ENCODE measurements at places on chromosomes 12 and 14.

GRCh38 chr12:124321040-124321481 lies 26.2 kb downstream of the RFLNA start:
- H3K4me1 ChIP-seq, result no peaks in the 10 kb centered on the region
- DNase-seq, result peak; percentile 82
- H3K27ac ChIP-seq, result no peak overlapping the region
- H3K27me3 ChIP-seq, result no peaks in the 10 kb centered on the region

DNA sequence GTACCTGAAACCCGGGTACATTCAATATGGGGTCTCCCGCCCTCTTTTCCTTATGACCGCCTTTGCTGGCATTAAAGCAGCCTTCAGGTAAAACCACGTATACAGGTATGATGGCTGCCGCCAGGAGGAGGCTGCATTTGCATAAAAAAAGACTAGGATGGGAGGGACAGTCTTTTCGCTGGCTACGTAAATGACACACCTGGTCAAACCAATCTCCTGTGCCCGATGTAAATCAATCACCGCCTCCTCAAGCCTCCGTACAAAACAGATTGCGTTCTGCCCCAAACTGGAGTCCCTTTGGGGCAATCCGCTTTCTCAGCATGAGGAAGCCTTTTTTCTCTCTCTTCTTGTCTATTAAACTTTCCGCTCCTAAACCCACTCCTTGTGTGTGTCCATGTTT lies 8.1 kb upstream of the ALDH1L2 start:
- H3K27me3 ChIP-seq, result peaks cover 17% of the 10 kb centered on the region
- H3K27ac ChIP-seq, result peak overlapping the region; percentile 30
- no peak for DNase-seq

GRCh38 chr14:73402579-73402978 lies 55.8 kb downstream of the NUMB start:
- no peak overlapping the region for H3K4me3 ChIP-seq
- no peak overlapping the region for H3K27ac ChIP-seq
- DNase-seq, result no peak
- peaks cover 16% of the 10 kb centered on the region for H3K36me3 ChIP-seq
- H3K27me3 ChIP-seq, result no peaks in the 10 kb centered on the region

DNA sequence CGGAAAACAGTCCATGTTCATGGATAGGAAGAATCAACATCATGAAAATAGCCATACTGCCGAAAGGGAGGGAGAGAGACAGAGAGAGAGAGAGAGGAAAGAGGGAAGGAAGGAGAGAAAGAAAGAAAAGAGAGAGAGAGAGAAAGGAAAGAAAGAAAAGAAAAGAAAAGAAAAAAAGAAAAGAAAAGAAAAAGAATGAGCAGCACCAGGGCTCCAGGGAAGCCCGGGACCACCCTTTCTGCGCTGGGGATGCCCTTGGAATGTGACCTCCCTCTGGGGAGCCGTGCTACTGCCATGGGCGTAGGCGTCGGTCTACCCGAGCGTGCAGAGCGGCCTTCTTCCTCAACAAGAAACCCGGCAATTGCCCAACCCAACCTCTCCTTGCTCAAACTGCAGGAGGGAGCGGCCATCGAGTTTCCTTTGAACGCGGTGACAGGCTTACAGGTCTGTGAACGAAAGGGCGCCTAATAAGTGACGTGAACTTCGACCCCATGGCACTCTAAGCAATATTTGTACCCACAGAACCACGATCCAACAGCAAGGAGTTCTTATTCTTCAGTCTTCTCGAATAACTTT lies 16.9 kb downstream of the OR6S1 start:
- H3K27me3 ChIP-seq, result peaks cover 68% of the 10 kb centered on the region
- H3K4me3 ChIP-seq, result peak overlapping the region; percentile 58
- no peak for DNase-seq
- H3K4me1 ChIP-seq, result peaks cover 45% of the 10 kb centered on the region

GRCh38 chr14:41482861-41483260 lies 123.8 kb upstream of the LRFN5 start:
- no peaks in the 10 kb centered on the region for H3K36me3 ChIP-seq
- H3K27me3 ChIP-seq, result no peaks in the 10 kb centered on the region
- H3K4me1 ChIP-seq, result no peaks in the 10 kb centered on the region
- no peak for DNase-seq
- H3K4me3 ChIP-seq, result no peak overlapping the region

DNA sequence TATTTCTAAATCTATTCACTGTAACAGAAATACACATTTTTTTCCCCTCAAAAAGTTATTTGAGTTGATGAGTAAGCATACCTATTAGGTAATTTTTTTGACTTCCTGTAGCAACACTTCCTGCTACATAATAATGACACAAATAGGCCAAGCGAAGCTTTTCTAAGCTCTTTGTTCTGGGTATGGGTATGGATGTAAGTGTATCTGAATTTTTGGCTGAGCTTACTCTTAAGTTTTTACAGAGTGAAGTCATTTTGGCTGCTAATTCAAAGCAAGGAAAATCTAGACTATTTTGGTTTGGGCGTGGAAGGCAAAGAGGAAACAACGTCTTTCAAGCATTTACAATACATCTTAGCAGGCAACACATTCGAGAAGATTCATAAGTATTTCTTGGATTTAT lies 1206.0 kb upstream of the FLRT2 start:
- no peak for DNase-seq
- no peak overlapping the region for H3K27ac ChIP-seq
- no peaks in the 10 kb centered on the region for H3K27me3 ChIP-seq
- no peaks in the 10 kb centered on the region for H3K36me3 ChIP-seq

GRCh38 chr12:7868391-7868790 lies 4.3 kb downstream of the SLC2A14 start:
- no peak overlapping the region for H3K4me3 ChIP-seq
- DNase-seq, result no peak
- H3K4me1 ChIP-seq, result no peaks in the 10 kb centered on the region

- H3K4me1 ChIP-seq, result peaks cover 11% of the 10 kb centered on the region
- peaks cover 50% of the 10 kb centered on the region for H3K27me3 ChIP-seq
- no peak for DNase-seq
- no peaks in the 10 kb centered on the region for H3K36me3 ChIP-seq
Observed at GRCh38 chr12:113762155-113762881, 203.8 kb downstream of the RBM19 start.

DNA sequence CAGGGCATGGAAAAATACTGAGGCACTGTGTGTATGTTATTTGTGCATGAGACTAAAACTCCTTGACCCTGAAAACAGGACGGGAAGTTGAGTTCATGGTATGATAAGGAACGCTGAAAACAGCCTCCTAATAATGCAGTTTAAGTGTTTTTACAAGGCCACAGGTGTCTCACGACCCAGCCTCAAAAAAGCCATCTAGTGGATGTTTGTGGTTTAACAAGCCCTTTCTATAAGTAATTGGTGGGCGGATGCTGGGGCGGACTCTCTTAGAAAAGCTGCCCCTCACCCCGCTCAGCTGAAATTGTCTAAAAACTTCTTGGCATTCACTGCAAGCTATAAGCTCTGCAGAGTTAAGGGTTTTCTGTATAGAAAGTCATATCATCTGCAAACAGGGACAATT lies 184.5 kb downstream of the NUBPL start:
- H3K4me1 ChIP-seq, result no peaks in the 10 kb centered on the region
- peaks cover 38% of the 10 kb centered on the region for H3K36me3 ChIP-seq
- no peak for DNase-seq
- no peaks in the 10 kb centered on the region for H3K27me3 ChIP-seq
- H3K4me3 ChIP-seq, result no peak overlapping the region

- no peak overlapping the region for H3K27ac ChIP-seq
- no peaks in the 10 kb centered on the region for H3K4me1 ChIP-seq
- H3K4me3 ChIP-seq, result no peak overlapping the region
Observed at GRCh38 chr12:131461096-131461495, 249.8 kb upstream of the SFSWAP start.

DNA sequence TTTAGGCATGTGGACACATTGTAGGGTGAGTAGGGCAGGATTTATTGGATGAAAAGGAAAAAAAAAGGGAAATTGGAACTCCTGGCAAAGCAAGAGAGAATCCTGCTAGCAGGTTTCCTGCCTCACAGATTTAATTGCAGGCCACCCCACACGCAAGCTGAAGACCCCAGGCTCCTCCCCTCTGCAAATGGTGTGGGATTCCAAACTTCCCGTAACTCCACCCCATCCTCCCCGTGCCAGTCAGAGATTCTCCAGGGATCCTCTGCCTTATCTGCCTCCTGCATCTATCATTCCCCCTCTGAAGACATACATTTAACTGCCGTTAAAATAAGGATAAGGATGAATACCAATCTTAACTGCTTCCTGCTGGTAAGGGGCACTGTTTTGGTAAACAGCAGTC lies 249.8 kb upstream of the GARIN2 start:
- H3K36me3 ChIP-seq, result peaks cover 46% of the 10 kb centered on the region
- H3K27ac ChIP-seq, result no peak overlapping the region
- H3K4me1 ChIP-seq, result no peaks in the 10 kb centered on the region
- H3K4me3 ChIP-seq, result no peak overlapping the region
- no peak for DNase-seq
- H3K27me3 ChIP-seq, result no peaks in the 10 kb centered on the region

- H3K4me3 ChIP-seq, result no peak overlapping the region
- H3K27me3 ChIP-seq, result no peaks in the 10 kb centered on the region
- DNase-seq, result no peak
- peaks cover 25% of the 10 kb centered on the region for H3K4me1 ChIP-seq
- no peaks in the 10 kb centered on the region for H3K36me3 ChIP-seq
Observed at GRCh38 chr12:84644908-84645307, 267.7 kb downstream of the SLC6A15 start.

DNA sequence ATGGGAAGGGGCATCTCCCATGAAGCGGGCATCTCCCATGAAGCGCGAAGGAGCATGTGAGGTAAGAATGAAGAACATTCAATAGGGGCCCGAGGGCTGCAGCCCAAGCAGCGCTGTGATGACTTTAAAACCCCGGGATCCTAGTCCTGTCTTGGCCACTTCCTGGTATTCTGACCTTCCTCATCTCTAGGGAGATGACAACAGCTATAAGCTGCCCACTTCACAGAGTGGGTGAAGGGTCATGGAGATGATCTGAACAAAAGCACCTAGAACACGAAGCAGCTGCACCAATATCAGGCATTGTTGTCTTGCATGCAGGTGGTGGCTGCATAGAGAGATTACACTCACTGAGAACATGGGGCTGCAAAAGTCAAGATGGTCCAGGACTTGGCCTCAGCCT lies 64.5 kb downstream of the SPTB start:
- H3K27ac ChIP-seq, result no peak overlapping the region
- H3K36me3 ChIP-seq, result no peaks in the 10 kb centered on the region
- peaks cover 1% of the 10 kb centered on the region for H3K27me3 ChIP-seq
- H3K4me3 ChIP-seq, result no peak overlapping the region
- H3K4me1 ChIP-seq, result peaks cover 9% of the 10 kb centered on the region
- no peak for DNase-seq
